Chondrocyte (in vitro differentiated cells): ENCODE measurements at places on chromosomes 12 and 14. TPM values are rescaled to one million over a fixed set of nuclear protein-coding genes. Genes with fewer than 3 reads are reported as not detected.
A peak's percentile ranks its signal among the peaks of the same experiment; 100 is the strongest.

DNA sequence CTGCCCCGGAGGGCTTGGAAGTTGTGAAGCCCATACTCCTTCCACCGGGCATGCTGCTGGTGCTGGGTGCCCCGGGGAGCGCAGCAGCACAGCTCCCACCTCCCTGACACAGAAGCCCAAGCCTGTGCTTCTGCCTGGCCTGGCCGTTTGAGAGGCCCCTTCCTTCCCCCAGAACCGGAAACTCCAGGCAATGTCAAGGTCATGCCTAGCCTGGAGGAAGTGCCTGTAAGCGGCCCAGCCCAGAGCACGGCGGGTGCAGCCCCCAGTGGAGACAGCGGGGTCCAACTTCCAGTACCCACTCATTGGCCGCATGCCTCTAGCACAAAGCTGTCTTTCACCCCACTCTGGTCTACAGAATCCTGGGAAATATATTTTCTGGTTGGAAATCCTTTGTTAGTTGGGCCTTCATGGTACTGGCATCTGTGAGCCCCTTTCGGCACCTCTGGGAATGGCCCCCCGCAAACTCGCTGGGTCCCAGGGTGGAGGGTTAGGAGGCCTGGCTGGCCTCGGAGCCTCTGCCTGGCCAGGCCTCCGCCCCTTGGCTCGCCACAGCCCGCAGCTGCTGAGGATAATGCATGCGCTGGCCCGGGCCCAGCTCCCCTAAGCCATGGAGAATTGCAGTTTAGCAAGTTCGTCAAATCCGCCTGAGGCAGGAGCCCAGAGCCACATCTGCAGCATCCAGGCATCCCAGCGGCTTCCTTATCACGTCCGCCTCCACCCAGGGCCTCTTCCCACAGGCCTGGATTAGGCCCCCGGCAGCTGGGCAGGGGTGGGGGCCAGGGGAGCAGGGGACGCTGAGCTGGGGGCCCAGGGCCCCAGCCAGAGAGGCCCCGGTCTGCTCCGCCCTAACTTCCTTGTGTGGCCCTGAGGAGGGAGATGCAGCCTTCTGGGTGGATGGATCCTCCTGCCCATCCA is 48.9 kb upstream of the DLK1 start:
- no peak for DNase-seq

GRCh38 chr12:131808744-131809371 is 19.3 kb upstream of the MMP17 start:
- DNase-seq: no peak

- DNase-seq: no peak
Observed at GRCh38 chr12:96396914-96397313, 3.3 kb downstream of the CDK17 start.

DNA sequence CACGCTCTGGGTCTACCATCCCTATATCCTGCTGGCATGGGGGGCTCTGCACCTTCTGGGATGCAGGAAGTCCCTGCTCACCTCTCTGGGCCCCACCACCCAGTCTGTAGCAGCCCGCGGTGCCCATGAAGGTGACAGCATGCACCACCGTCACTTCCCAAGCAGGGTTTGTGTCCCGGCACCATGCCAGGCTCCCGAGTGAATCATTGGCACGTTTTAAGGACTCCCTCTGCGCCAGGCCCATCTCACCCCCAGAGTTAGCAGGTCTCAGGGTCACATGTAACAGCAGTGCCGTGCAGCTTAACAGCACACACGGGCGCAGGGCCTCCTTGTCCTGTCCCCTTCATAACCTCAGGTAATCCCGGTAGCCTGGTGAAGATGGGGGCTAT is 19.9 kb downstream of the SETD1B start:
- DNase-seq: no peak

GRCh38 chr14:81669308-81669707 is 135.7 kb upstream of the SEL1L start:
- DNase-seq: no peak

DNA sequence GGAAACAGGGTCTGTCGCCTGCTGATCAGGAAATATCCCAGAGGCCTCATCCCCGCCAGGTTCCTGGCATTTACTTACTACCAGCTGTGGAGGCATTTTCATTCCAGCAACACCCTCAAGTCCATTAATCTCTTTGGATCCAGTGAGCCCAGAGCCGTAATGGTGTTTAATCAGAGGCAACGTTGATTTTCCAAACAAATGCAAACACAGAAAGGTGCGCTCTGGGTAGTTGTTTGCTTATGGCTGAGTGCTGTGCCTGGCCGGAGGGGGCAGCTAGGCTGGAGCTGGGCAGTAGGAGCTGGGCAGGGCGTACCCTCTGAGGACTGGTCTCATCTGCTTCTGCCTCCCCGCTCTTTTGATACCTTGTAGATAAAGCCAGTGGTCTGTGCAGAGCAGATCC is 110.6 kb downstream of the ADCK1 start:
- DNase-seq: no peak

GRCh38 chr12:69570000-69570516 is 15.2 kb upstream of the CCT2 start:
- DNase-seq: no peak

DNA sequence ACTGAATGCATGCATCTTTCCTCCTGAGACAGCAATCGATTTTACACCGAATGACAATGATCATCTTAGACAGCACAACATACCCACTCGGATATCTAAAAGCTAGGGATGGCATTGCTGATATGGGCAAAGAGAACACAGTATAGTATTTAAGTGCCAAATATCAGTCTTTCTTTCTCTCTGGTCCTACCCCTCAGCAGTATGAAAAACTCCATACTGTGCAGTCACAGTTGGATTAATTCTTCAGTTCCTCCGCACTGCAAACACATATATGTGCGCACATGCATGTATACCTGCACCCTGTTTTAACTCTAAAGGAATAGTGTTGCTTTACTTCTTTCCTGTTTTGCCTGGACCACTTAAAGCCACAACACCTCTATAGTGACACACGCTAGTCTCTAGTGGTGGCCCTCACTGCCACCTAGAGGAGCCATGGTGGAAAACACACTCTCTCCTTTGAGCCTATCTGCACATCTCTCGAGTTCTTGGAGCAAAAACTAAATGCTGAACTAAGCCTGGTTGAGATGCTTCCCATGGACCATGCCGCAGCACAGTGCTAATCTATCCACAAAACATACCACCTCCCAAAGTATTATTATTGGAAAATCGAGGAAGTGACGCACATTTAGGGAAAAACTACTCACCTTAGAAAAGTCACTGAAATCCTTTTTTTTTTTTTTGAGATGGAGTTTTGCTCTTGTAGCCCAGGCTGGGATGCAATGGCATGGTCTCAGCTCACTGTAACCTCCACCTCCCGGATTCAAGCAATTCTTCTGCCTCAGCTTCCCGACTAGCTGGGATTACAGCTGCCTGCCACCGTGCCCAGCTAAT is 11.9 kb downstream of the TMEM52B start:
- no peak for DNase-seq

- no peak for DNase-seq
Observed at GRCh38 chr14:55129086-55129427, at the start of gene LGALS3. LGALS3 (plus strand) TSS chr14:55129252; CDS start chr14:55137374, 8,122 bp downstream.

DNA sequence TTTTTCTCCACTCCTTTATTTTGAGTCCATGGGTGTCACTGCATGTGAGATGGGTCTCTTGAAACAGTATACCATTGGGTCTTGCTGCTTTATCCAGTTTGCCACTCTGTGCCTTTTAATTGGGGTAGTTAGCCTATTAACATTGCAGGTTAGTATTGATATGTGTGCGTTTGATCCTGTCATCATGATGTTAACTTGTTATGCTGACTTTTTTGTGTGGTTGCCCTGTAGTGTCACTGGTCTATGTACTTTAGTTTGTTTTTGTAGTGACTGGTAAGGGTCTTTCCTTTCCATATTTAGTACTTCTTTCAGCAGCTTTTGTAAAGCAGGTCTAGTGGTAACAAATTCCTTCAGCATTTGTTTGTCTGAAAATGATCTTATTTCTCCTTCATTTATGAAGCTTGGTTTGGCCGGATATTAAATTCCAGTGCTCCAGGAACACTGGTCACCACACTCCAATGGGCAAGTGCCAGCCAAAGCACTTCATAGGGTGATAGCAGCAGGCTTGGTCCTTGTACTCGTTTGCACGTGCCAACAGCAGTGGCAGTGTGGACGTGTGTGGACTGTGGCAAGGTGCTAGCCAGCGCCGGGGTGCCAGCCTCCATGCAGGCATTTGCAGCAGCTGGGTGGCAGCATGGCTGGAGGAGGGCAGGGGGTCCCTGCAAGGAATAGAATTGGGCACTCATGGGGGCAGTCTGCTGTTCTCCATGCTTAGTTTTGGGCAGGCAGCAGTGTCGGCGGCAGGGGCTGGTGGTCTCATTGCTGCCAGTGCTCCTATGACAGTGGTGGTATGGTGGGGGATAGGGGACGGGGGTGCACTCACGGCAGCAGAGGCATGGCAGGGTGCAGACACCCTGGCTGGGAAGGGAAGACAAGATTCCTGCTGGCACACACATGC is 53.5 kb downstream of the FRS2 start:
- no peak for DNase-seq

DNA sequence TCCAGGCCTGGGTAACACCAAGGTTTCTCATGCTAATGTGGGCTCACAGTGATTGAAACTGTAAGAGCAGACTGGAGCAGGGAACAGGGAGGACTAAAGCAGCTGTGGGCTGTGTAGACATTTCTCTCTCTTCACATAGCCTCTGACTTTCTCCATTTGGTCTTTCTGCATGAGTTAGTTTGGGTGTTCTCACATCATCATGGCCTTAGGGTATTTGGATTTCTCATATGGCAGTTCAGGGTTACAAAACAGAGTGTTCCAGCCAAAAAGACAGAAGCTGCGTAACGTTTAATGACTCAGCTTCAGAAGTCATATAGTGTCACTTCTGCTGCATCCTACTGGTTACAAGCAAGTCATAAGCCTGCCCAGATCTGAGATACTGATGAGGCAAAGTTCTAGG is 52.0 kb upstream of the OSBPL8 start:
- DNase-seq: no peak

- DNase-seq: no peak
Observed at GRCh38 chr12:116454950-116455447, 104.2 kb upstream of the MAP1LC3B2 start.

- DNase-seq: no peak
Observed at GRCh38 chr12:94951071-94951934, 52.2 kb downstream of the NDUFA12 start.

- DNase-seq: peak; percentile 85
Observed at GRCh38 chr12:132180648-132181546, 36.6 kb downstream of the NOC4L start.

DNA sequence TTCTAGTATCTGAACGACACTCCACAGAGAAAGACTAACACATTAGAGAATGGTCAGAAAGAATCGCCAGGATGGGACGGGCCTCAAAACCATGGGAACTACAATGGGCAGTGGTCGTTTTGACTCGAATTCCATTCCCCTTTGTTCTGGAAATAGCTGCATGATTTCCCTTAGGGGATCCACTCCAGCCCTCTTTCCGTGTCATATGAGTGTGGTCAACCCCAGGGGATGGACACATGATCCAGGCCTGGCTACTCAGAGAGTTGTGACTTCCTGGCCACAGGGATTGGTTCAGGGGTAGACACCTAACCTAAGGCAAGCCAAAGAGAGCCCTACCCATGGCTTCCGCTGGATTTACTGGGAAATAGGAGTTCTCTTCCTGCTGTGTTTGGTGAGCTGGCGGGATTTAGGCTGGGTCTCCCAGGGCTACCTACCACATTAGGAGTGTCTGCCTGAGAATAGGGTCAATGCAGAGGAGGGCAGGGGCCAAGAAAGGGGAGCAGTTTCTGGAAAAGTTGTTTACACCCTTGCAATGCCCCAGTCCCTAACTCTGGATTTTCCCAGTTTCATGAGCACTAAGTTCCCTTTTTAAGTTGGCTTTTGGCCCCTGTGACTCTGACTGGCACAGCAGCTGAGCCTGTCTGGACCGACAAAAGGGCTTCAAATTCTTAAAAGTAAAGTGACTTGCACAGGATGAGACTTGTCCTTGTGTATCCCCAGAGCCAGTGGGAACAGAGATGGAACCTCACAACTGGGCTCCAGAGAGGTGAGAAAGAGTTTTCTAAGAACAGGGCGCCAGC is 28.1 kb upstream of the GPATCH2L start:
- no peak for DNase-seq

DNA sequence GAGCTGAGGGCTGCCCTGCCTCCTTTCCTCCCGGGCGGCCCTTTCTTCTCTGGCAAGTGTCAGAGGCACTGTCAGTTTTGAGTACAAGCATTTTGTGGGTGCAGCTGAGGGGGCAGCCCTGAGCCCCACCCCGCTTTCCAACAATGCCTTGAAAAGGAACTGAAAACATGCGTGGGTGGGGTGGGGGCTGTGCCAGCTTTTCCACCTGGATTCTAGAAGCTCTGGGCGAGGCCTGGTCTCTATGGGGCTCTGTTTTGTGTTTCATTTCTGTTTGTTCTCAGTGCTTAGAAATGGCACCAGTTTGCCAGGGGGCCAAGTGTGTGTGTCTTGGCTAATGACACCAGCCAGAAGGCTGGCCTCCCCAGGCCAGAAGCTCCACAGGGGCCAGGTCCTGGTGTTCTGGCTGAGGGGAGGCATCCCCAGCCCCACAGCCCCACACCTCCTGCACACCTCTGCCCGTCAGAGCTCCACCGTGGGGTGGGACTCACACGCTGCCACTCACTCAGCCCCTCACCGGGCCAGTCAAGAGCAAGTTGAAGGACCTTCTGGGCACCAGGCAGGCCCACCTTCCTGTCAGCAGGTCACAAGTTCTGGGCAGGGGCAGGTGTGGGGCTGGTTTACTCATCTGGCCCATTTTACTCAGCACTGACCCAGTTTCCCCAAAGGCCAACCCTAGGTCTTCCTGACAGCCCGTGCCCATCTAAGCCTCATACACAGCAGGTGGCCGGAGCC is 155.1 kb downstream of the CALM1 start:
- DNase-seq: peak; percentile 86

GRCh38 chr14:75051556-75051899 is 261 bp upstream of the MLH3 start:
- DNase-seq: no peak

DNA sequence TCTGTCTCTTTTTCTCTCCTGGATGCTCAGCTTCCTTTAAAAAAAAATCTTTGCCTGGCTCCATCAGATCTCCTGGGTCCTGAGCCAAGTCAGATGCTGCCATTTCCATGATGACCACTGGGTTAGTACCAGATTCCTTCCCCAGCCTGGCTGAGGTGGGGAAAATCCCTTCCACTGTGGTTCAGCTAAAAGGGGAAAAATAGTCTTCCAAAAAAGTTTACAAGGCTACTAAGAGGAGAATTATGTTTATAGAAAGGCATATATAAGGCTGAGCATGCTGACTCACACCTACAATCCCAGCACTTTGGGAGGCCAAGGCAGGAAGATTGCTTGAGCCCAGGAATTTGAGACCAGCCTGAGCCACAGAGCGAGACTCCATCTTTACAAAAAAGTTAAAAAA is 28.4 kb upstream of the GAS2L3 start:
- DNase-seq: no peak

Gene IAPP
- not detected in 3 replicates for total RNA-seq

Gene PLXNC1
- total RNA-seq: 0.67 to 1.4 TPM (median 0.72 TPM) in 3 replicates

Gene CDKN3
- 5.3 to 10.4 TPM (median 8.9 TPM) in 3 replicates for total RNA-seq

Gene KRT80
- total RNA-seq: 10.7 to 17.0 TPM (median 12.1 TPM) in 3 replicates

Gene OR4K14
- total RNA-seq: not detected in 3 replicates

Gene ABCC9
- total RNA-seq: 0.15 to 2.7 TPM (median 1.8 TPM) in 3 replicates
